Mucosa of descending colon (tissue), 3 donors: ENCODE measurements at places on chromosomes 16 and 17. TPM values are rescaled to one million over a fixed set of nuclear protein-coding genes. Genes with fewer than 3 reads are reported as not detected.

The DRC3 gene
- 3.3 TPM for total RNA-seq

The CCL17 gene
- not detected for total RNA-seq

The GUCY2D gene
- 0.26 TPM for total RNA-seq

The PLEKHH3 gene
- total RNA-seq = 10.4 TPM

The TMEM88 gene
- 8.5 TPM for total RNA-seq

The C16orf92 gene
- total RNA-seq = not detected

The TBC1D3G gene
- 4.4 TPM for total RNA-seq

The KRT36 gene
- not detected for total RNA-seq

The GGNBP2 gene
- total RNA-seq = 93.4 TPM

The OR3A3 gene
- total RNA-seq = not detected

The ARL5C gene
- not detected for total RNA-seq

The PERCC1 gene
- 0.34 TPM for total RNA-seq

DNA sequence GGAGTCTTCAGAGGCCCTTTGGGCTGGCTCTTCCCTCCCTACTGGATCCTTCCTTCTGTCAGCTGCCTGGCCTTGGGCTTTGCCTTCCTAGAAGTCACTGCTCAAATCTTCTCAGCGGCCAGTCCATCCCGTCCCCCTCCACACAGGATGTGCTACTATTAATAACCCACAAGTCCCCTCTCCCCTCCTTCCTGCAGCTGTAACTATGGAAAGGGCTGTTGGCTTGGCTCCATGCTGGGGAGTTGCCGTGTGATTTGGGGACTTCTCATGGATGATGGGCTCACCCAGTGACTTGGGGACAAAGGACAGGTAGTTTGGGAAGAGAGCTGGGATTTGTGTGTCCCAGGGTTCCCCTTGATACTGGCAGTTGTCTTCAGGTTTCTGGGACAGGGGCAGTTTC, 19.4 kb downstream of the TMEM94 start:
- no peak for DNase-seq

GRCh38 chr17:70298929-70299531, 129.7 kb downstream of the KCNJ2 start:
- DNase-seq = no peak

DNA sequence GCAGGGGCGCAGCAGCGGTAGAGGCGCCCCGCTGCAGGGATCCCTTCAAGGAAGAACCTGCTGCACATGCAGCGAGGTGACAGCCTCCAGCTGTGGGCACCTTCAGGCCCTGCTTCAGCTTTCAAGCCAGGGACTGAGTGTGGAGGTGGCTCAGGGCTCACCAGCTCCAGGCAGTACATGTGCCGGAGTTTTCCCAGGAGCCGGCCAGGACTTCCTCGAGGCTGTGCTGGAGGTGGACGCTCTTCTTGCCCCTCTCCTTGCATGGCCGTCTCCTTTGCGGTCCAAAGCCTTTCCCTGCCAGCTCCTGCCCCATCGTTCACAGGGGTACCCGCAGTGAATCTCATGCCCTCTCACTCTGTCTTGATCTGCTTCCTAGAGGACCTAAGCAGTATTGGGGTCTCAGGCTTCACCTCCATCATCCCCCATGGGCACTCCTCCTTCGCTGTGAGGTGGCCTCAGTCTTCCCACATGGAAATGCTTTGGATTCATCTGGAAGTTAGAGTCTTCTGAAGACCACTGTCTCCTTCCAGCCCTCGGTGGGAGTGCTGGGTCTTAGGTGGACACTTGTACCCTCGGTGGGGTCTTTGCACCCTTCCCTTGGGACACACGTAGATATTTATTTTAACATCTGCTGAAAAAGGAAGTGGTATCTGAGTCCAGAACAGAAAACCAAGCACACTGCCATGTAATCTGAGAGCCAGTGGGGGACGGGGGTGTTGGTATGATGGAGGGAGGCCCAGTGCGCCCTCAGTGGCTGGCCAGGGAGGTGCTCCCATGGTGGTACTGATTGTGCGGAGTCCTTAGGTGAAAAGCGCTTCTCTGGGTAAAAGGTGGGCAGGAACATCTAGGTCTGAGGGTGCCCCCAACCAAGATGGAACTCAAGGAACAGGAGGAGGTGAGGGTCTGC, 7.0 kb downstream of the XYLT2 start:
- DNase-seq = no peak

GRCh38 chr16:5502467-5502869, 404.9 kb upstream of the EEF2KMT start:
- DNase-seq = peak; percentile 35

DNA sequence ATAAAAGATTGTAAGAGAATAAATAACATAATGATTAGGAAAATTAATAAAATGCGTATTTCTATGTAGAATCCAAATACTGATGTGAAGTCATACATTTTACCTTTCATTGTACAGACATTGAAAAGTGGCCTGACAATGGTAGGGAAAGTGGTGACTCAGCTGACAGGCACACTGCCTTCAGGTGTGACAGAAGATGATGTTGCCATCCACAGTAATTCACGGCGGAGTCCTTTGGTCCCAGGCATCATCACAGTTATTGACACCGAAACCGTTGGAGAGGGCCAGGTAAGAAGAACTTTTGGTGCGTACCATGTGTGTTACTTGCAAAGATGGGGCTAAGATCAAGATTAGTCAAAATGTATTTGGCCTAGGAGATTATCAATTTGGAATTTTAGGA, 232.8 kb downstream of the BCAS3 start:
- DNase-seq = no peak

GRCh38 chr17:3861761-3862681, 16.0 kb upstream of the NCBP3 start:
- DNase-seq = no peak

GRCh38 chr17:69678206-69678605, 263.7 kb downstream of the MAP2K6 start:
- DNase-seq = no peak

DNA sequence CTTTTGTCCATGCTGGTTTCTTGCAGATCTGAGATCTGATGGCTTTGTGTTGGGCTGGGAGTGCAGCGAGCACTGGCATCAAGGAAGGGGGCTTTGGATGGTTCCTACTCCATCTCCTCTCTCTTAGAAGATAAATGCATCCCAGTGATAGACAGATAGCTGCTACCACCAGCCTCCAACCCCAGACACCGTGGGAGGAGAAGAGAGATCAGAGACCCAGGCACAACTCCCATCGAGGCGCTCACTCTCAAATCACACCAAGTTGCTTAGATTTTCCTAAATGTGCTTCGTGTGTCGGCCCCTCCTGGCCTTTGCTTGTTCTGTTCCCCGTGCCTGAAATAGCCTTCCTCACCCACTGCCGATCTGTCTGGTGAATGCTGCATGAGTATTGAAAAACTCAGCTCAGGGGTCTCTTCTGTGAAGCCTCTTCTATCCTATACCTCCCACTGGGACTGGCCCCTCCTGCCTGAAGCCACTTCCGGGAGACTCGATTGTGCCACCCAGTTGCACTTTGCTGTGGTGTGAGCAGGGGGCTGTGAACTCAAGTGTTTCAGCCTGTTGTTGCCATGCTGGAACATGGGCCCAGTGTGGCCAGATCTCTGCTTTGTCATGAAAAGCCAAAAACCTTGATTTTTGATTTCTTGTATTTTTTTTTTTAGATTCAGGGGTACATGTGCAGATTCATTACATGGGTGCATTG, 242.7 kb downstream of the GSG1L start:
- DNase-seq = no peak

- DNase-seq = no peak
Observed at GRCh38 chr17:65800655-65801054, 239.2 kb upstream of the AXIN2 start.

DNA sequence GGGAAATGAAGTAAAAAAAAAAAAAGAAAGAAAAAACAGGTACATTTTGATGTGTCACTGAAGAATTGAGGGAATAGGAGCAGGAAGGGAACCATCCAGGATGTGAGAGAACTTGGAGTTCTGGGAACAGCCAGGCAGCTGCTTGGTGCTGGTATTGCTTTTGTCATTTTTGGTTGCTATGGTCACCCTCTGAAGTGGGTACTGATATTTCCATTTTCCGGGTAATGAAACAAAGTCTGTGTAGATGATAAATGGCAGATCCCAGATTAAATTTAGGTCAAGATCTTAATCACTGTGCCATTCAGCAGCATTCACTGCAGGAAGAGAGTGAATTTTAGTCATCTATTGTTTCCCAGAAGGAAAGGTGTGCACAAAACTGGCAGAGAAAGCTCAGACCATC, 93.6 kb downstream of the ABCA8 start:
- no peak for DNase-seq

GRCh38 chr17:81927653-81928543, at the start of gene MAFG:
MAFG (minus strand) TSS chr17:81927735; CDS start chr17:81923185, 4,550 bp downstream.
- peak; percentile 93 for DNase-seq

GRCh38 chr16:8194794-8195193, 395.5 kb downstream of the TMEM114 start:
- DNase-seq = no peak

- no peak for DNase-seq
Observed at GRCh38 chr16:70784692-70785555, 16.0 kb downstream of the VAC14 start.

DNA sequence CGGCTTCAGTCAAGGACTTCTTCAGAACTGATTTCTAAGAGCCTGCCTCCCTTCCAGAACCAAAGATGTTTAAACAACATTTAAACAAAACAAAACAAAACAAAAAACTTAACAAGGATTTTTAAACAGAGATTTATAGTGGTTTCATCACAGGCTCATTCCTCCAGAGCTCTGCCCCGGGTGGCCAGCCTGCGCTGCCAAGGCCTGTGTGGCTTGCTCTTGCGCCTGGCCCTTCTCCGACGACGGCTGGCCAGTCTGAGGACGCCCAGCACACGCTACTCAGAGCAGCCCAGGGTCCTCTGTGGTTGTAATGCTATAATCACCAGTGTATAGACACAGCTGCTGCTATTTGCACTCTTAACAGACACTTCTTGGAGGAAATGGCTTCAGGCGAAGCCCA, 307.2 kb upstream of the MYOCD start:
- DNase-seq = no peak

DNA sequence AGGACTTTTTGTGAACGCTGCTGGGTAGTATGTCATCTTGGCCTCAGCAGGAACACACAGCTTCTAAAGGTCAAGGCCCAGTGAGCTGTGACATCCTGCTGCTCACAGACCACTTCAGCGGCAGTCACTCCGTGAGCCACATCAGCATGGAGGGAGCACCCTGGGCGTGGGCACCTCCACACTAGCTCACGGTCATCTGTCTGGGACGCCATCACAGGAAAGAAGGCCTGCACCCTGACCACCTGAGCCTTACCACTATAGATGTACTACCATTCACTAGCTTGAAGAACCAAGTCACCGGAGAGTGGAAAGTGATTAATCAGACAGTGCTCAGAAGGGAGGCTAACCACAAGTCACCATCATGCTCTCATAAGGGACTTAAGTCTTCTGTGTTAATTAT, 3.3 kb downstream of the AXIN1 start:
- no peak for DNase-seq

GRCh38 chr16:64380751-64381150, 741.1 kb downstream of the CDH11 start:
- no peak for DNase-seq

DNA sequence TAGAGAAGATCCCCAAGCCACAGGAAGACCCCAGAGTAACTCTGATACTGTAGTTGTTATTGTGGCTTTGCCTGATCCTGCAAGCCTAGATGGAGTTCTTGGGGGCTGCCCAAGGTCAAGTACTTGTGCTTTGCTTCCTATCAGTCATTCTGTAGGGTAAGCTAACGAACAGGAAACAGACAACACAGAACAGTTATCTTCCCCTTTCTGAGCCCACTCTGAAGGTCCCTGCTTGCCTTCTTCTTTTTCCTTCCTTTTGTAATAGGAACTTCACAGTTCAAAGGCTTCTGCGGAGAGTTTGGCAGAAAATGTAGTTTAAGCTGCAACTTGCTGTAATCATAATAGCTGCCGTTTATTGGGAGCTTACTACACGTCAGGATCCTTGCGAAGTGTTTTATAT, 494.1 kb upstream of the ERCC4 start:
- no peak for DNase-seq

- DNase-seq = no peak
Observed at GRCh38 chr17:1032391-1032790, 35.5 kb downstream of the TIMM22 start.

DNA sequence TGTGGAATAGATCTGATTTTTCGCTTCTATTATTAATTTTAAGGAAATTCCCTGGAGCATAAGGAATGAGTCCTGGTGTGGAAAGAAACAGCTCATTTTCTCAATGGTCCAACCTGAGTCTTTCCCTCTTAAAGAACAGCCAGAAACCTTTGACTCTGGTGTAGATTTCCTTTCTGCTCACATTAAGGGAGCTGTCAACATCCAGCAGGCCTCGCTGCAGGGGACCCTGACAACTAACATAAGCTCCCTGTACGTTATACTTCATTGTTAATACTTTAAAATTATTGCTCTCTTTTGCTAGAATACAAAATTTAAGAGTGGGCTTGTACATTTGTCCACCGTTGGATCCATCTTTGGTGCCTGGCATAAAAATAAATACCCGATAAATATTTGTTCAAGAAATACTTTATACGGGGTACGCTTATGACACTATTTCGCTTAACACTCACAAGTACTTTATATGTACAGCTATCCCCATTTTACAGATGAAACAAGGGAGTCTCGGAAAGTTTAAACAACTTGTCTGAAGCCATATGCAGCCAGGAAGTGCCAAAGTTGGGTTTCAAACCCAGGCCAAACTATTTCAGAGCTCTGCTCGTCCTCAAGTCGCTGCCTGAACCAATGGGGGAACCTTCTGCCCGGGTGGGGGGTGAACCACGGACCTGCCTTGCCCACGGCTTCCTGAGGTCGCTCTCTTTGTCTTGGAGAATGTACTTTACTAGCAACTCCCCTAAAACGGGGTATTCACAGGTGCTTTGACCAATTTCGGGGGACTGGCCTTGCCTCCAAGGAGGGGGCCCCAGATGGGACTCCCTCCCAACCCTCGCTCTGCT, 611 bp downstream of the SMARCE1 start:
- peak; percentile 35 for DNase-seq

DNA sequence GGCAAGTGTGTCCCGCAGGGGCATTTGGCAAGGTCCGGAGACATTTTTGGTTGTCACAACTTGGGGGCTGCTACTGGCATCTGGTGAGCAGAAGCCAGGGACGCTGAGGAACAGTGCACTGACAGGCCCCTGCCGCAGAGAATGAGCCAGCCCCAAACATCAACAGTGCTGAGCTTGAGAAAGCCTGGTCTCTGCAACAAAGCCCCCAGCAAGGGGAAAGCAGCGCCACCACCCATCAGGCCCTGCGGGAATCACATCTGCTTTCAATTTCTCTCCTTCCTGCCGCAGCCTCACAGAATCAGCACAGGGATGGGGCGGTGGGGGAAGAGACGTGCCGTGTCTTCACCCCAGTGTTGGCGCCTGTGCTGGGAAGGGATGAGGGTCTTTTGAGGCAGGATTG, 14.8 kb upstream of the PRPSAP1 start:
- DNase-seq = no peak
